Kidney capillary endothelial cell (primary cell): ENCODE measurements at places on chromosomes 1 and 21.

- peak; percentile 26 for DNase-seq
Observed at GRCh38 chr21:32306021-32306780, 7.5 kb downstream of the MRAP start.

- no peak for DNase-seq
Observed at GRCh38 chr21:43658088-43658741, 1.1 kb downstream of the HSF2BP start.

DNA sequence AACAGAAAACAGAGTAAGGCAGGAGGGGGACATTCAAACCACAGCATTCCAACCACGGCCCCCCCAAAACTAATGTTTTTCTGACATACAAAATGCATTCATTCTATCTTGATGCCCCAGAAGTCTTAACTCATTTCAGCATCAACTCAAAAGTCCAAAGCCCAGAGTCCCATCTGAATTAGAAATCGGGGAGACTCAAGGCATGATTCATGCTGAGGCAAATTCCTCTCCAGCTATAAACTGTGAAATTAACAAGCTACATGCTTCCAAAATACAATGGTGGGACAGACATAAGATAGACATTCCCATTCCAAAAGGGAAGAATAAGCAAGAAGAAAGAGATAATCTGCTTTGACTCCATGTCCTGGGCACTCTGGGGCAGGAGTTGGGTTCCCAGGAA, 73.9 kb downstream of the KCNJ15 start:
- DNase-seq = no peak

- no peak for DNase-seq
Observed at GRCh38 chr1:162676087-162676486, 43.8 kb downstream of the DDR2 start.

- DNase-seq = no peak
Observed at GRCh38 chr1:201282931-201283829, at the start of gene PKP1. Gene PKP1, plus strand, starts transcription at chr1:201283506. Its CDS starts 197 bp downstream, at chr1:201283703.

GRCh38 chr1:31373056-31373896, at the start of gene FABP3:
Gene FABP3, minus strand, starts transcription at chr1:31373076. Its CDS starts 62 bp downstream, at chr1:31373014.
- peak; percentile 26 for DNase-seq

GRCh38 chr1:147201276-147201675, 23.9 kb downstream of the FMO5 start:
- no peak for DNase-seq

DNA sequence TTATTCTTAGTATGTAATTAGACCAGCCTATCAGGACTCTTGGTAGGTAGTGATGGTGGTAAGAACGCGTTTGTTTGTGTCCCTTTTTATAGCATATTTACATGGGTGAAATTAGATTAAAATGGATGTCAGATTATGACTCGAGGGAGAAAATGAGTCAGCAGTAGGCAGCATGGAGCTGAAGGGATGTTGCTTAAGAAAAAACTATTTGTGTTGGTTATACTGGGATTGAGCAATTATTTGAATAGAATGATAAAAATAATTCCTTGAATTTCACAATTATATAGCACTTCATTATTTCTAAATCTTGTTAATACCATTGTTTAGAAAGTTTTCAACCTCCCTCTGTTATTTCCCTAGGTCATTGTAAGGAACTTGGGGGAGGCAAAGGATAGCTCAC, 348.8 kb downstream of the RYR2 start:
- no peak for DNase-seq

- no peak for DNase-seq
Observed at GRCh38 chr1:17572264-17572985, 32.9 kb downstream of the ARHGEF10L start.

GRCh38 chr1:147891088-147891487, 11.5 kb upstream of the GJA8 start:
- DNase-seq = no peak

DNA sequence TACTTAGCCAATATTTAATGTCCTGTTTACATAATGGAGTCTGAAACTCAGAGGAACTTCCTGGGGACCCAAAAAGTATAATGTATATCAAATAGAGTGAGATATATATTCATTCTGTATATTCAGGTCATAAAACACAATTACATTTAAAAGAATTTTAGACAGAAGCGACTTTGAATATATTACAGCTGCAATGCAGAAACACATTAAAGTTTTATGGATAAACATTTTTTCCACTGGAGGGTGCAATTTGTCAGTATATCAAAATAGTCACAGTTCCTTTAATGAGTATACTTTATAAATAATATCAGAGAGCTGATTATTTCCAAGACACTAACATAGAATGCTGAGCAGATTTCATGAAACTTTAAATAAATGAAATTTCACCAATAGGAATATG, 43.9 kb upstream of the CRB1 start:
- no peak for DNase-seq
